ENCODE measurements at places on chromosomes 16 and 17.

DNA sequence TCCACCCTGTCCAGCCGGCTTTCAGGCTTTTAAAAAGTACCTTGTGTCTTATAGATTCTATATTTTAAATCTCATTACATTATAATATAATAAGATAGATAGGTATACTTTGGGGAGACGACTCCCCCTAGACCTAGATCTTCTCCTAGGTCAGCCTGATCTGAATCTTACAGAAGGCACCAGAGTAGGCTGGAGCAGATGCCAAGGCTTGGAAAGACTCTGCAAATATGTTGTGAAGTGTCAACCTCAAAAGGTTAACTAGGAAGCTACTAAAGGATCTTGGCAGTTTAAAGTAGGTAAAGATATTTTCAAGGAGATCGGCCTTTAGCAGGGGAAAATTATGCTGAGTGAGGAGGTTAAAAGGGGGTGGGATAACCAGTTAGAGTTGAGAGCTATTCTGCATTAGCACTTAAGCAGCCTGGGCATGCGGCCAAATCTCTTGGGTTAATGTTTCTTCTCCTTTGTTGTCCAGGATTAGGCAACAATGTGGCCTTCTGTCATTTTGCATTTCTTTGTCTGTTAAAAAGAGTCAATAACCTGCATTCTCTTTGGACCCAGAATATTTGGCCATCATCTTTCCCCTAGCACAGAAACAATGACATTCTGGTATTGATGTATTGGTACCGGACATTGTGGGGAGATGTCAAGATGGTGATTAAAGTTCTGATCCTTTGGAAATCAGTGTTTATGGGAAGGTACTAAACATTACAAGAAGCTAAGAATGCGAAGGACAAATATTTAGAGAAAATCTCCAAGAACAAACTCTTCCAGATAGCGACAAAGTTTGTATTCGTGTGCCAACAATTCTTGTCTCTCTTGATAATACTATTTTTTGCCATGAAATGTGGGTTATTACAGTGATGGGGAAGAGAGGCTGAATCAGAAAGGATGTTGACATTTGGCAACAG is 51.2 kb upstream of the DHX40 start:
- no peak overlapping the region for H3K27ac ChIP-seq
- no peak overlapping the region for H3K4me3 ChIP-seq
- no peaks in the 10 kb centered on the region for H3K36me3 ChIP-seq
- no peaks in the 10 kb centered on the region for H3K4me1 ChIP-seq

DNA sequence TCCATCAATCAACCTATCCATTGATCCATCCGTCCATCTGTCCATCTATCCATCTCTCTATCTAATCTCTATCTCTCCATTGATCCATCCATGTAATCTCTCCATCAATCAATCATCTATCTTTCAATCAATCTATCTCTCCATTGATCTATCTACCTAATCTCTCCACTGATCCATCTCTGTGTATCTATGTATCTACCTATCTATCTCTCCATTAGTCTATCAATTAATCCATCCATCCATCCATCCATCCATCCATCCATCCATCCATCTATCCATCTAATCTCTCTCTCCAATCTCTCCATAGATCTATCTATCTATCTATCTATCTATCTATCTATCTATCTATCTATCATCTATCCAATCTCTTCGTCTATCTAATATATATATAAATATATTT is 3.5 kb upstream of the RNF222 start:
- H3K27me3 ChIP-seq: peaks cover 28% of the 10 kb centered on the region
- no peak for DNase-seq
- no peaks in the 10 kb centered on the region for H3K36me3 ChIP-seq
- no peak overlapping the region for H3K4me3 ChIP-seq

- H3K27ac ChIP-seq: no peak overlapping the region
- H3K36me3 ChIP-seq: no peaks in the 10 kb centered on the region
- H3K4me1 ChIP-seq: no peaks in the 10 kb centered on the region
- DNase-seq: no peak
- H3K27me3 ChIP-seq: no peaks in the 10 kb centered on the region
- no peak overlapping the region for H3K4me3 ChIP-seq
These were observed 168.3 kb downstream of the LGALS9B start for GRCh38 chr17:20299013-20299412.

GRCh38 chr17:79902146-79902791 is 63.0 kb upstream of the CBX4 start:
- no peak for DNase-seq
- no peak overlapping the region for H3K4me3 ChIP-seq
- peaks cover 49% of the 10 kb centered on the region for H3K27me3 ChIP-seq
- no peaks in the 10 kb centered on the region for H3K36me3 ChIP-seq
- no peaks in the 10 kb centered on the region for H3K4me1 ChIP-seq

GRCh38 chr17:61469949-61470348 is 17.7 kb downstream of the TBX4 start:
- H3K4me3 ChIP-seq: no peak overlapping the region
- no peak for DNase-seq
- H3K27me3 ChIP-seq: peaks cover 3% of the 10 kb centered on the region
- peaks cover 8% of the 10 kb centered on the region for H3K4me1 ChIP-seq
- H3K27ac ChIP-seq: no peak overlapping the region
- no peaks in the 10 kb centered on the region for H3K36me3 ChIP-seq

- H3K4me1 ChIP-seq: peaks cover 16% of the 10 kb centered on the region
- H3K27me3 ChIP-seq: no peaks in the 10 kb centered on the region
- H3K36me3 ChIP-seq: peaks cover 25% of the 10 kb centered on the region
These were observed 10.1 kb upstream of the MRPL38 start for GRCh38 chr17:75914643-75915267.

DNA sequence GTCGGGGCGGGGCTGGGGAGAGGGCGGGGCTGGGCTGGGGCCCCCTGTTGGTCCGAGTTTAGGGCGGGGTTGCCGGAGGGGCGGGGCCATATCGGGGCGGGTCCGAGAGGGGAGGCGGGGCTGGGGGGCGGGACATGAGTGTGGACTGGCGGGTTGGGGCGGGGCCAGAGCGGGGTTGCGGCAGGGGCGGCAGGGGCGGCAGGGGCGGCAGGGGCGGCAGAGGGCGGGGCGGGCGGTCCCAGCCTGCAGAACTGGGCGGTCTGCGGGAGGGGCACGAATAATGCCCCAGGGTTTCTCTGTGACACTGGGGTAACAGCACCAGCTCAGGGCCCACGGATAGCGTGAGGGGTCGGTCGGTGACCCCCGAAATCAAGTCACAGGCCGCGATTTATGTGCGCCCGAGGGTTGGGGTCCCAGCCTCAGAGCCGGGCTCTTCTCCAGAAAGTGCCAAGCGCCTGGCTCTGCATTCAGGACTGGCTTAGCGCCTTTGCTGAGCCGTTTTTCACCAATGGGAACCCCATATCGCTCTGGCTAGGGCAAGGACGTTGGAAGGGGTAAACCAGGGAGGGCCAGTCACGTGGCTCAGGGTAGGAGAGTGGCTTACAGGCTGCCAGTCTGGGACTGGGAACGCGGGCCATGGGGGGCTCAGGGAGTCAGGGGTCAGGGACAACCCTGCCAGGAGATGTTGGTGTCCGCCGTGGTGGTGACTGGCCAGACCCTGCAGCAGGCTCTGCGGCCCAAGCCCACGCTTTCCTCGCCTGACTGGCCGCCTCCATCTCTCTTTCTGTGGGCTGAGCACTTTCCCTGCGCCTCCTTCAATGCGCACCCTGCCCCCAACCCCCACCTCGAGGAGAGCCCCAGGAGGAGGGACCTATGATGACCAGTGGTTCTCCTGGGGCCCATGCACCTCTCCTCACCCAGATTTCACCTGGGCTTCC is 1.2 kb upstream of the METTL26 start:
- DNase-seq: peak; percentile 98
- no peaks in the 10 kb centered on the region for H3K27me3 ChIP-seq
- peaks cover 35% of the 10 kb centered on the region for H3K4me1 ChIP-seq
- H3K27ac ChIP-seq: peak overlapping the region; percentile 95

GRCh38 chr17:80408872-80409271 is 6.1 kb upstream of the ENDOV start:
- H3K27me3 ChIP-seq: no peaks in the 10 kb centered on the region
- H3K4me1 ChIP-seq: peaks cover 7% of the 10 kb centered on the region
- no peak for DNase-seq
- H3K36me3 ChIP-seq: no peaks in the 10 kb centered on the region
- H3K27ac ChIP-seq: no peak overlapping the region

- peaks cover 89% of the 10 kb centered on the region for H3K36me3 ChIP-seq
- H3K4me3 ChIP-seq: no peak overlapping the region
- H3K4me1 ChIP-seq: peaks cover 4% of the 10 kb centered on the region
- no peak for DNase-seq
These were observed 9.2 kb downstream of the CHD3 start for GRCh38 chr17:7897773-7898172.

GRCh38 chr16:11101695-11102522 is 154.1 kb downstream of the SOCS1 start:
- no peaks in the 10 kb centered on the region for H3K36me3 ChIP-seq
- no peak for DNase-seq
- no peaks in the 10 kb centered on the region for H3K27me3 ChIP-seq
- no peak overlapping the region for H3K4me3 ChIP-seq
- H3K27ac ChIP-seq: no peak overlapping the region
- peaks cover 43% of the 10 kb centered on the region for H3K4me1 ChIP-seq

DNA sequence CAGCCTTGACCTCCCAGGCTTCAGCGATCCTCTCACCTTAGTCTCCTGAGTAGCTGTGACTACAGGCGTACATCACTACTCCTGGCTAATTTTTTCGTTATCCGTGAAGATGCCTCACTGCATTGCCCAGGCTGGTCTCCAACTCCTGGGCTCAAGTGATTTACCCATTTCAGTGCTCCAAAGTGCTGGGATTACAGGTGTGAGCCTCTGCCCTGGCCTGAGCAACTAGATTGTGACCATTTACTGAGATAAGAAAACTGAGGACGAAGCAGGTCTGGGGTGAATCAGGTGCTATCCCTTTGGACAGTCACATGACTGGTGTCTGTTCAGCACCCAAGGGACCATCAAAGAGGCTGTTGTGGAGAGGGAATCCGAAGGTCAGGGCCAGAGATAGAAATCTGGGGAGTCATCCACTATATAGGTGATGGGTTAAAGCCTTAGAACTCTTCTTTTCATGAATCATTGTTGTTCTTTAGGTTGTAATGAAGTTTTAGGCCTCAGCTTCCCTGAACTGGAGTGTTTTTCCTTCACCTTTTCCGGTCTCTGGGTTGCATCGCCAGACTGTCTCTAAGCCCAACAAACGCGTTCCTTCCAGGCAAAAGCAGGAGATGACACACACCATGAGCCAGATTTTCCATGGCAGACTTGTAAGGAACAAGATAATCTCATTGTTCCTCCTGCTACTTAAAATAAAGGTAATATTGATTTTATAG is 62.5 kb downstream of the FTO start:
- H3K4me3 ChIP-seq: no peak overlapping the region
- DNase-seq: no peak
- H3K27ac ChIP-seq: no peak overlapping the region
- peaks cover 57% of the 10 kb centered on the region for H3K4me1 ChIP-seq
- H3K36me3 ChIP-seq: no peaks in the 10 kb centered on the region

GRCh38 chr17:49388692-49389513 is 25.8 kb downstream of the PHB1 start:
- no peak overlapping the region for H3K4me3 ChIP-seq
- H3K27me3 ChIP-seq: no peaks in the 10 kb centered on the region
- peaks cover 44% of the 10 kb centered on the region for H3K4me1 ChIP-seq
- peak overlapping the region; percentile 85 for H3K27ac ChIP-seq

GRCh38 chr17:50219342-50219741 is 17.9 kb upstream of the COL1A1 start:
- H3K4me3 ChIP-seq: no peak overlapping the region
- no peaks in the 10 kb centered on the region for H3K36me3 ChIP-seq
- peak overlapping the region; percentile 78 for H3K27ac ChIP-seq
- no peak for DNase-seq

GRCh38 chr17:28912281-28912937 is 9.5 kb upstream of the DHRS13 start:
- peaks cover 22% of the 10 kb centered on the region for H3K4me1 ChIP-seq
- H3K27me3 ChIP-seq: no peaks in the 10 kb centered on the region
- no peak overlapping the region for H3K27ac ChIP-seq

DNA sequence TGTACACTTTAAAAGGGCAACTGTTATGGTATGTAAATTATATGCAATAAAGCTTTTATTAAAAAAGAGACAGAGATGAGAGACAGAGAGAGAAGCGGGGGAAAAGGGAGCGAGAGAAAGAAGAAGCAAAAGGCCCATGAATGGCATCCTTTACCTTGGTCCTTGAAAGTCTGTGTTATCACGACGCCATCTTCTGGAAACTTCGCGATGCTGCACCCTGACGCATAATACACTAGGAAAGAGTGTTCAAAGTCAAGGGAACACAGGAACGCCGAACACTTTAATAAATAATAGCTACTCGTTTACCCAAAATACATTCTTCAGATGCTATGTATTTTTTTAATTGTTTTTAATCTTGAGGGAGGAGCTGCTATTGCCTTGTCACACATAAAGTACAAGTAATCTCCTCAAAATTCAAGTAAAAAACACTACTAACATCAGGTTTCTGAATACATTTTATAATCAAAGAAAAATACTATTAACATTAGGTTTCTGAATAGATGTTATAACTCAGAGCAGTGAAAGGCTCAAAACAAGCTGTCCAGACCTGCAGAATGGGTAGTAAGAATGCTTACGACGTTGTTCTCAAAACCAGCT is 23.0 kb upstream of the SLC38A8 start:
- DNase-seq: no peak
- no peaks in the 10 kb centered on the region for H3K4me1 ChIP-seq
- H3K27ac ChIP-seq: no peak overlapping the region

GRCh38 chr17:64066716-64067115 is 46.3 kb upstream of the ICAM2 start:
- H3K4me1 ChIP-seq: peaks cover 9% of the 10 kb centered on the region
- H3K27me3 ChIP-seq: no peaks in the 10 kb centered on the region
- H3K4me3 ChIP-seq: no peak overlapping the region
- no peak overlapping the region for H3K27ac ChIP-seq

GRCh38 chr17:44530896-44531418 is 26.3 kb upstream of the FZD2 start:
- no peak overlapping the region for H3K4me3 ChIP-seq
- no peak overlapping the region for H3K27ac ChIP-seq
- peaks cover 10% of the 10 kb centered on the region for H3K4me1 ChIP-seq
- H3K27me3 ChIP-seq: peaks cover 2% of the 10 kb centered on the region

- no peaks in the 10 kb centered on the region for H3K36me3 ChIP-seq
- DNase-seq: peak; percentile 95
- H3K27ac ChIP-seq: peak overlapping the region; percentile 89
These were observed 59.6 kb downstream of the WSB1 start for GRCh38 chr17:27353461-27354050.

DNA sequence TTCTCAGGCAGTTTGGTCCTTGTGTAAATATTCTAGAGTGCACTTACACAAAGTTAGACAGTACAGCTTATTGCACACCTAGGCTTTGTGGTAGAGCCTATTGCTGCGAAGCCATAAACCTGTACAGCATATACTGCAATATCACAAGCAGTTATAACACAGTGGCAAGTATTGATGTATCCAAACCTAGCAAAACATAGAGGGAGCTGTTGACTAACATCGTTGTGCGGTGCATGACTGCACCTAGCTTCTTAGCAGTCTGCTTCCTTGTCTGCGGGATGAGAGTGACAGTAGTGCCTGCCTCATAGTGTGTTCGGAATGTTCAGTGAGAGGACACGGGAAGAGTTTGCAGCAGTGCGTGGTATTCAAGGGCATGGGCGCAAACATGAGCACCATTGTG is 78.9 kb downstream of the MPRIP start:
- peaks cover 45% of the 10 kb centered on the region for H3K4me1 ChIP-seq
- H3K36me3 ChIP-seq: no peaks in the 10 kb centered on the region
- no peak for DNase-seq
- H3K4me3 ChIP-seq: no peak overlapping the region

GRCh38 chr16:4936181-4936990 is 562 bp downstream of the PPL start:
- peak overlapping the region; percentile 87 for H3K27ac ChIP-seq
- H3K27me3 ChIP-seq: no peaks in the 10 kb centered on the region
- DNase-seq: no peak
- peaks cover 2% of the 10 kb centered on the region for H3K36me3 ChIP-seq
- H3K4me1 ChIP-seq: peaks cover 66% of the 10 kb centered on the region
- H3K4me3 ChIP-seq: peak overlapping the region; percentile 68

All from suprapubic skin (tissue), 4 donors.